ENCODE measurements at places on chromosomes 2 and 18.

DNA sequence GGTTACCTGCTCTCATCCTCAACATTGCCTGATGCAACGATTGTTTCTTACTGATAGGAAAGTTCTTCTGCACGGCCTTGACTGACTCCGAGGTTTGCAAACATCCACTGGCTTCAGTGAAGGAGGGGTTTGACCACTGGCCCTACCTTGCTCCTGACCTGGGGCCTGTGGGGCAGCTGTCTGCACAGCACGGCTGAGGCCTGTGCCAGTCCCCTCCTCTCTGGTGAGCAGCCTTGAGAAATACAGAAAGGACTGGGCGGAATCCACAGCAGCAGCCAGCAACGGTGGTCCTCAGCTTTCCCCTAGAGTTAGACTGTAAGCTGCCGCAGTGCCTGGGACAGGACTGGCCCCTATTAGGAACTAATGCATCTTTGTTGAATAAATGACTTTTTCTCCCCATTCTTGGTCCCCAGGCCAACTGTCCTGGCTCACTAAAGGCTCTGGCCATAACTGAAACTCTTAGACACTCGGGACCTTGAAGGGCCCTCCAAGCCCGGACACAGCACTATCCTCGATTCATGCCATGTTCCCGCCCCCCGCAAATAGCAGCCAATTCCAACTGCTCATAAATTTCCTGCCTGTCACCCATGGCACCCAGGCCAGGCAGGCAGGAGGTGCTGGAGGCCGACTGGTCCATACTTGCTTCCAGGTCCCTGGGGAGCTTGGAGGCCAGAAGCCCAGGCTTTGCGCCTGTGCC is 26.7 kb downstream of the ATOH8 start:
- DNase-seq, result no peak

DNA sequence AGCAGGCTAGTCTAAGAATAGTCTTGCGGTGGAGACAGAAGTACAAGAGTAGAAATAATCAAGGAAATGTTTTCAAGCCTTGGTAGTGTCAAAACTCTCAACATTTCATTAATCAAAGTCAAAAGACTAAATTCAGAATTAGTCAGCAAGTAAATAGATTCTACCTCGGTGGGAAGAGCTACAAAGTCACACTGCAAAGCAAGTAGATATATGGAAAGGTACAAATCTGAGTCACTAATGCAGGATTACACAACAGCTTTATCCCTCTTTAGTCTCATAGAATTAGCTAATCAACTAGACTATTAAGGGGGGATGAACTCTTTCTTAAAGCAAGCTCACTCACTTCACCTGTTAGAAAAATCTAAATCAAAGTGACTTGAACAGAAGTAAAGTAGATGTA is 568.7 kb upstream of the CNTNAP5 start:
- no peak for DNase-seq

DNA sequence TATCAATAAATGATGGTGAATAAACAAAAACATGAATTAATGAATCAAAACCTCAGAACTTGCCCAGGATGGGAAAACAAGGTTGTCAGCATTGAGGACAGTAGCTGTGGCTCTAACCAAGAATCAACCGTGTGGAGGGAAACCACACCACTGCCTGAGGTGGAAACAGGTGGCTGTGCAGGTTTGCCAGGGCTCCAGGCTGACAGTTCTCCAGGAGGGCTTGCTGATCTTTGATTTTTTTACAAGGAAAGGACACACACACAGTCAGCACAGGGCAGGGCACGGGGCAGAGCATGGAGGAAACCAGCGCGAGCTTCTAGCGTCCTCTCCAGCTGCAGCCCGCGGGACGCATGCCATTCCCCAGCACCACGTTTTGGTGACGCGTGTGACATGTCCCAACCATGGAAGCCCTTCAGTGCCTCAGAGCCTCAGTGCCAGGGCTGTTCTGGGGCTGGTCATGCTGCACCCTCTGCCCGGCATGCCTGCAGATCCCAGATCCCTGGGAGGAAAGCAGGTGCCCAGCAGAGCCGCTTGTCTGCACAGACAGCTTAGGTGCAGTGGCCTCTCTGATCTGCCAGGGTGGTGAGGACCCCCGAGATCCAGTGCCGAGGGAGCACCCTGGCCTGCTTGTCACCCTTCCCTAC is 15.8 kb upstream of the AGXT start:
- DNase-seq, result no peak

DNA sequence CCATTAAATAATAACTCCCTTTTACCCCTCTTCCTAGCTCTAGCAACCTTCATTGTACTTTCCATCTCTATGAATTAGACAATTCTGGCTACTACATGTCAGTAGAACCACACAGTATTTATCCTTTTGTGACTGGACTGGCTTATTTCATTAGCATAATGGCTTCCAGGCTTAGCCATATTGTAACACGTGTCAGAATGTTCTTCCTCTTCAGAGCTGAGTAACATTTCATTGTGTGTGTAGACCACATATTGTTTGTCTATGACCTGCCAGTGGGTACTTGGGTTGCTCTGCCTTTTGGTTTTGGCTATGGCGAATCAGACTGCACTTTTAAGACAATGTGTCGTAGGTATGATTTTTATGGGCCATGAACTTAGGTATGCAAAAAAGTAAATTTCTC is 20.9 kb downstream of the TSN start:
- DNase-seq, result no peak

DNA sequence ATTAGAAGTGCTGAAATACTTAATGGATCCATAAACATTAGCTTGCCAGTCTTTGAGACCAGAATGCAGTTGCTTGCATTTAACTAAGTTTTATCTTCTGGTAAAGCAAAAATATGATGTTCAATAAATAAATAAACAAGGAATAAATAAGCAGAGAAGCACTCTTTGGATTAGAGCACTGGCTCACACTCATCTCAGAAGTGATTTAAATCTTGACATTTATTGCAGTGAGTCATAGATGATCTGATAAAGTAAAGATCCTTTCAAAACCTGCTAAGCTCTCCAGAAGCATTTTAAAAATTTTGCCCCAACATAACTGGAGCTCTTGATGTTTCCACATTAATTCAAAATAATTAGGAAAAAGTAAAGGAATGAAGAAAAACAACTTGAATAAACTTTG is 66.8 kb downstream of the KYNU start:
- DNase-seq, result no peak

DNA sequence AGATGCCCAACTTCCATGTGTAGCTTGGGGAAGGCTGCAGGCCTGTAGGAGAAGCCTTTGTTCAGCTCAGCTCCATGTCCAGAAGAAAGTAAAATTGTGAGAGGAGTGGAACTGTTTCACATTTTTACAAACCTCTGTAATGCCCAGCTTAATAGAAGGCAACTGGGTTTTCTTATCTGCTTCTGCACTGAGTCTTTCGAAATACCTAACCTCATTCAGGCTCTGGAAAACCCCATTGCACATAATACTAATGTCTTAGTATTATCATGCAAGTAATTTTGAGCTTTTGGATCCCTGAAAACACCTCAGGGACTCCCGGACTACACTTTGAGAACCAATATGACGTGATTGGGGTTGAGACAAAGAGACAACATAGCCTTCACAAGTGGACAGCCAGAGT is 5.8 kb downstream of the SMIM21 start:
- DNase-seq, result no peak

GRCh38 chr2:72994991-72995380 is 76.5 kb downstream of the SFXN5 start:
- DNase-seq, result no peak

DNA sequence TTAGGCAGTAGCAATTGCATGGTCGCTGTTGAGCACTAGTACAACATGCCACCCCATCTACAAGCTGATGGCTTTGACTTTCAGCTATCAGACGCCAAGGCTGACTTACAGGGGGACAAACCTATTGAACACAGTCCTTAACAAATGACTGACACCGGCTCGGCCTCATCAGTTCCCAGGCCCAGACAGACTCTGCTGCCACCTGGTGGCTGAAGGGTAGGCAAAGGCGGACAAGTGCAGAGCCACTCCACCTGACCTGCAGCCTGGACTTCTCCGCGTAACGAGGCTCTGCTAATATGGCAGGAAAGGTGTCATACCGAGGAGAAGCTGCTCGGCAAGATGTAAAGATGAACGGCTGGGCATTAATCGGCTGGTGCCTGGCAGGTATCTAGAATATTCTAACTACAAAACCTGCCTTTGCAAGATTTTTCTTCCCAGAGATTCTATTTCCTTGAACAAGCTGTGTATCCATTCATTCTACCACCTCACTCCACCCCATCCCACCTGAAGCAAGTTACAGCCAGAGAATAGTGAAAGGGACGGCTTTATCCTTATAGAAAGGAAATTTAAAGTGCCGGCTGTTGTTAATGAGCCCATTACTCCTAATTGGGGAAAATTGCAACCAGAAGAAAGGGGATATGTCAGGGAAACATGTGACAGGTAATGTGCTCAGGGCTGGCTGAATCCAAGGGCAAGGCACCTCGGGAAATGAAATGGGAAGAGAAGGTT is 67.4 kb downstream of the STEAP3 start:
- DNase-seq, result peak; percentile 8

DNA sequence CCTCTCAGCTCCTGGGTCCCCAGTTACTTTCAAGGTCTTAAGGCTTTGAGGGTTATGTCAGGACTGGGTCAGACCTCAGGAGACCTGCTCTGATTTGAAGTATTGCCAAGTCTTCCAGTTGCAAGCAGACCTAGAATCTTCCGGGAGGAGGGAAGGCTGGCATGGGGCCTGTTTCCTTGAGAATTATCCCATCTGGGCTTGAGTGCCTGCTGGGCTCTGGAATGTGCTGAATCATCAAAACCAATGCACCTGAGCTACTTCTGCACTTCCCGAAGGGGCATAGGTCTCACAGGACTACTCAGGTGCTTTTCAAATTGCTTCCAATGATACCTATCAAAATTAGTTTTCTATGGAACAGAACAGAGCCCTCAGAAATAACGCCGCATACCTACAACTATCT is 327.3 kb downstream of the XIRP2 start:
- DNase-seq, result no peak
